ENCODE measurements at places on chromosomes 1 and 21. TPM values are rescaled to one million over a fixed set of nuclear protein-coding genes. Genes with fewer than 3 reads are reported as not detected.

- DNase-seq: no peak
These were observed 46.7 kb downstream of the SYF2 start for GRCh38 chr1:25185409-25186160.

C1orf74 gene
- 2.5 TPM for total RNA-seq

LRIF1 gene
- total RNA-seq: 21.0 TPM

HSD3B2 gene
- not detected for total RNA-seq

- DNase-seq: peak; percentile 69
These were observed 1.4 kb downstream of the GUK1 start for GRCh38 chr1:228141226-228142044.

GRCh38 chr1:220043646-220044045 is 2.7 kb downstream of the EPRS1 start:
- DNase-seq: no peak

TMEM125 gene
- total RNA-seq: not detected

SH2D5 gene
- total RNA-seq: 0.14 TPM

DNA sequence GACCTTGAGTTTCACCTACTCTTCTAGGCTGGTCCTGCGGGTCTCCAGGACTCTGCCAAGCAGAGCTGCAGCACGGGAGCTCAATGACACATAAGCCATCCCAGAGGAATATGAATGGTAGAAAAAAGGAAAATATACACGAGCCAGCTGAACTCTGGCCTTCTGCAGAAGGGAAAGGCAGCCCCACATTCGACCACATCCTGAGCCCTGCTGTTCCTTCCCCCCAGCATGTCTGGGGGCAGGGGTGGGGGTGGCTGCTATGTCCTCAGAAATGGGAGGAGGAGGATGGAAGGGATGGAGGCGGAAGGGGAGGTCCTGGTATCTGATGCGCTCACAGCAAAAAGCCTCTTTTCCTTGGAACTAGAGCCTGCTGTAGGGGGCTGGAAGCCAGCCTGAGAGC is 12.1 kb upstream of the KDF1 start:
- DNase-seq: no peak

SPRR5 gene
- not detected for total RNA-seq

OLIG1 gene
- not detected for total RNA-seq

DNA sequence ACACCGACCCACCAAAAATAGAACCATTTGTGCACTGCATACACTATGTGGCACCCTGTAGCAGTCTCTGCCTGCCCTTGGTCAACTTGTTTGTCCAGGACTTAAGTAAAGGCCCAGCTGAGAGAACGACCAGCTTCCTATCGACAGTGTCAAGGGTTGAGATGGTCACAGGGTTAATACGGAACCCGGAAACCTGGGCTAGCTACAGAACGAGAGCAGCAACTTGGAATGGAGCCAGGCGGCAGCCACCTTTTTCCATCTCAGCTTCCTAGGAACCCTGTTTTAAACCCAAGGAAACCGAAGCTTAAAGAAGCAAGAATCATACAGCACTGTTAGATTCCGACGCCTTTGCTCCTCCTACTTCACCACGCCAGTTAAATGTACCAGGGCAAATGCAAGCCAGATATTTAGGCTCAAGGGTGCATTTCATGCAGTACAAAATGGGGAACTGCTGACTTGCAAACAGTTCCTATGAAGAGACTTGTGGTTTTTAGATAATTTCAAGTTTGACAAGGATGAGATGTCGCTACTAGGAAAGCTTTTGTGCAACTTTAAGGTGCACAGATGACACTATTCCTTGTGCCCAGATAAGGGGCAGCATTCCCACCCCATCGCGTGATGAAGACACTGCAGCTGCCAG is 35.5 kb downstream of the SLC66A1 start:
- DNase-seq: no peak

- peak; percentile 41 for DNase-seq
These were observed 130.8 kb upstream of the EDN2 start for GRCh38 chr1:41615316-41615715.

BNIPL gene
- 3.8 TPM for total RNA-seq

DNA sequence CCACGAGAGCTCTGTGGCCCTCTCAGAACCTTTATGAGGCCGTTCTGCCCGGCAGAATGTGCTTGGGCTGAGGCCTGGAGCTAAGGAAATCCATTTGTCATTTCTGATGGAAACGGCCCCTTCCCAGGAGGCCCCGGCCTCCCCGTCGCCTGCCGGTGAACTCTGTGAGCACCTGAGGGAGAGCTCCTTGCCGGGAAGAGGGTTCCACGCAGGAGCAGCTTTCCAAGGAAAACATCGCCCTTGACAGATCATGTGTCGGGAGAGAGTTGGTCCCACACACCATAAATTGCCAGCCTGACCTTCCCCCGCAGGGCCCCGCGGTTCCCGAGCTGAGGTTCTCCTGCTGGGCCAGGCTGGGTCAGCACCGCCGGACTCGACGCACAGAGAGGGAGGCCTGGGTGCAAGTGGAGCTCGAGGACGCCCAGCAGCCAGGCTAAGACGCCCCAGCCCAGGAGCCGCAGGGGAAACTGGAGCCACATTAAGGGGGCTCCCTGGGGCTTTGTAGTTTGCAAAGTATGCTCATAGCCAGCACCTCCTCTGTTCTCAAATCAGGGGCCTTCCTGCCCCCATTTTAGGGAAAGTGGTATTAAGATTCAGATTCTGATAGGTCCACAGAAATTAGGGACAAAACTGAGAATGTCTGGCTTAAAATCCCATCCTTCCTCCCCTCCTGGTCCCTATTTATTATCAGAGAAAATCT is 239.5 kb downstream of the FOXD2 start:
- DNase-seq: no peak

DNA sequence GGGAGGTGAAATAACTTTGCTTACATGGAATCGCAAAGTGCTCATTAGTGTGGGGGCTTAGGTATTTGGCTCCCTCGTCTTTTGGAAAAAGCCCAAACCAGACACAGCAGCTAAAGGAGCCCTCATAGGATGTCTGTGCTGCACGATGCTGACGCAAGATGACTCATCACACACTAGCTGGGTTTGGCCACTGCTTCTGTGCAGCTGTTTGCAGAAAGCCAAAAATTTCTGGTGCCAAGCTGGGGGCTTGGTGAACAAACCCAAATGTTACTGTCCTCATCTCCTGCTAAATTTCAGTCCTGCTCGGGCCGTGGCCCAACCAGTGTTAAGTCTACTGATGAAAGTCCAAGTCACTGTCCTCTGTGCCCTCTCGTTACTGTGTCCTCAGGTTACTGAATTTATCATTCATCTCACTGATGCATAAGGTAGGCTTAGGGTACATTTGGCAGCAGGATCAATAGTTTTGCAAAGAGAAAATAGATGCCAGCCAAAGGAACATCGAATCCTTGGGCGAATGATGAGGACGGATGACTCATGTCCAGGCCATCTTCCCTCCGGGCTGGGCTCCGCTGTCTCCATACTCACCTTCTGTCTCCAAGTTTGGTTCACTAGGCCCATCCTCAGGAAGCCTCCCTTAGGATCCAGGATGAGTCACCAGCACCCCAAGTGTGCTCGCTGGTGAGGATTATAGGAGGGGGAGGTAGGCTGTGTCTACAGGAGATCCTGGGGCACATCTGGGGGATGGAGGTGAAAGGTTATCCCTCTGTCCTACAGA is 177.7 kb downstream of the ADSS2 start:
- no peak for DNase-seq
